Regular cardiac myocyte (primary cell): ENCODE measurements at places on chromosomes 2 and 18. TPM values are rescaled to one million over a fixed set of nuclear protein-coding genes. Genes with fewer than 3 reads are reported as not detected.

ARL4C gene
- 38.2 and 48.2 TPM in 2 replicates for total RNA-seq

PTRHD1 gene
- total RNA-seq = 25.5 and 28.8 TPM in 2 replicates

RAPGEF4 gene
- 0.77 and 9.6 TPM in 2 replicates for total RNA-seq

PRKAG3 gene
- under 0.01 TPM in 1 of 2 replicates, not detected in the other for total RNA-seq

MEX3C gene
- total RNA-seq = 29.0 and 33.2 TPM in 2 replicates

BCL11A gene
- total RNA-seq = 0.19 and 0.28 TPM in 2 replicates

LYG2 gene
- total RNA-seq = not detected in 2 replicates

NRP2 gene
- 9.2 and 24.8 TPM in 2 replicates for total RNA-seq

SERPINB11 gene
- not detected in 2 replicates for total RNA-seq

ABCG5 gene
- not detected in 2 replicates for total RNA-seq

GULP1 gene
- total RNA-seq = 38.7 and 38.9 TPM in 2 replicates

INHBB gene
- total RNA-seq = 0.85 TPM in 1 of 2 replicates, not detected in the other

LCT gene
- under 0.01 TPM in 1 of 2 replicates, not detected in the other for total RNA-seq

NAT8 gene
- total RNA-seq = not detected in 2 replicates

CENPA gene
- 2.0 and 17.4 TPM in 2 replicates for total RNA-seq

RETREG2 gene
- total RNA-seq = 70.2 and 91.9 TPM in 2 replicates

SMIM21 gene
- not detected in 2 replicates for total RNA-seq

SPP2 gene
- total RNA-seq = not detected in 2 replicates

PSMA8 gene
- under 0.01 TPM in 1 of 2 replicates, not detected in the other for total RNA-seq

HPCAL1 gene
- 27.1 and 35.9 TPM in 2 replicates for total RNA-seq

ATG9A gene
- total RNA-seq = 36.4 and 39.9 TPM in 2 replicates

HTR2B gene
- 1.9 and 13.0 TPM in 2 replicates for total RNA-seq

CREG2 gene
- 0.38 and 1.1 TPM in 2 replicates for total RNA-seq

GNAL gene
- under 0.01 and 0.28 TPM in 2 replicates for total RNA-seq

CCDC148 gene
- total RNA-seq = 0.77 and 2.0 TPM in 2 replicates

NYAP2 gene
- total RNA-seq = not detected in 2 replicates

ITGB6 gene
- 0.19 and 0.28 TPM in 2 replicates for total RNA-seq

UGP2 gene
- 172 and 237 TPM in 2 replicates for total RNA-seq

SALL3 gene
- total RNA-seq = under 0.01 and 0.19 TPM in 2 replicates

C2orf92 gene
- total RNA-seq = 1.2 and 4.2 TPM in 2 replicates

UBXN2A gene
- total RNA-seq = 12.5 and 15.2 TPM in 2 replicates
